Kidney capillary endothelial cell (primary cell): ENCODE measurements at places on chromosomes 3 and 15.

GRCh38 chr3:16377196-16377595, 112.2 kb downstream of the OXNAD1 start:
- no peak for DNase-seq

DNA sequence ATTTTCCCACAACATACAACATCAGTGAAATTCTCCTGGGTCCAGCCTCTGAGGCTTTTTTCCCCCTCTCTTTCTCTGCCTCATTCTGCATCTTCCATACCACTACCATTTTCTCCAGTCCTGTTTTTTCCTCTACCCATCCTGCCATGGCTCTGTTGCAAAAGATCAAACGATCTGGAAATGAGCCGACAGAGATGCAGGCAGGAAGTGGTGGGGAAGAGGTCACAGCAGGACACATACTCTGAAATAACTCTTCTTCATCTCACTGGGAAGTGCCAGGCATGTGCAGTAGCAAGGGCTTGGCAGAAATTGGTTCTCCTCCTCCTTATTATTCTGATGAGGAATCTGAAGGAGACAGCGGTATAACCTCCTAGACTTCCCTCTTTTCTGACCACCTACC, 114.3 kb downstream of the CORO2B start:
- DNase-seq: no peak

DNA sequence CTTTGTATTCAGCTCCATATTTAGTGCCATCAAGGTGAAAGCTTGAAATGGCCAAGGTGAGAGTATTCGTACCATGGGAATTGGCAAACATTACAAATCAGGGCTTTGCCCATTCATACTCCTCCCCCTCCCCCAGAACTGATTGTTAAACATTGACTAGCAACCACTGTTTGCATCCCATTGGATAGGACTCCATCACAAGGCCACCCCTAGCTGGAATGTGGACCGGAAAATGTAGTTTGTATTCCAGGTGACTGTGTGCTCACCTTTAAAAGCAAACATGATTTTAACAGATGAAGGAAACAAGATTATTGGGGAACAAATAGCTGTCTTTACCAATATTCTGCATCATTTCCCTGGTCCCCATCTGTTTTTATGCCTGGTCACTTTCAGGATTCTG, 14.1 kb downstream of the ST3GAL6 start:
- no peak for DNase-seq

GRCh38 chr3:188296761-188297612, 143.0 kb downstream of the LPP start:
- no peak for DNase-seq

GRCh38 chr15:60070838-60071493, 66.9 kb downstream of the FOXB1 start:
- DNase-seq: peak; percentile 16
